ENCODE measurements at places on chromosomes 3 and 15. TPM values are rescaled to one million over a fixed set of nuclear protein-coding genes. Genes with fewer than 3 reads are reported as not detected.

- no peak for DNase-seq
- peaks cover 29% of the 10 kb centered on the region for H3K27me3 ChIP-seq
- peaks cover 29% of the 10 kb centered on the region for H3K4me1 ChIP-seq
- H3K36me3 ChIP-seq, result no peaks in the 10 kb centered on the region
- H3K27ac ChIP-seq, result peak overlapping the region; percentile 36
- peak overlapping the region; percentile 19 for H3K4me3 ChIP-seq
Measured at GRCh38 chr3:169148448-169149348, 514.8 kb downstream of the MECOM start.

DNA sequence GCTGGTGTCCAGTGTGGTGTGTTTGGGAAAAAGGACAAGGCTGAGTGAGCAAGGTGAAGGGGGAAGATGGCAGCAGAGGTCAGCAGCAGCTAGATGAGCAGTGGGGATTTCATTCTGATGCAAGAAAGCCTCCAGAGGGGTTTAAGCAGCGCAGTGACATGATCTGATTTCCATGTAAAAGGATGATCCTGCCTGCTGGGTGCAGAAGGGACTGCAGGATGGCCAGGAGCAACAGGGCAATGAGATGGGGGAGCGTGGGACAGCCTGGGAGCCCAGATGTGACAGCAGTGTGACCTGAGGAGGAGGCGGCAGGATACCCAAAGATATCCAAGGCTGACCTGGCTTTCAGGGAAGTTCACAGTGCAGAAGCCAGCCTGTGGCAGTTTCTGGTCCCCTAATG lies 6.1 kb downstream of the WNT7A start:
- H3K4me1 ChIP-seq, result no peaks in the 10 kb centered on the region
- DNase-seq, result no peak
- no peak overlapping the region for H3K4me3 ChIP-seq
- H3K27me3 ChIP-seq, result peaks cover 92% of the 10 kb centered on the region
- no peaks in the 10 kb centered on the region for H3K36me3 ChIP-seq

GRCh38 chr15:91342097-91342496 lies 242.0 kb downstream of the SV2B start:
- H3K36me3 ChIP-seq, result no peaks in the 10 kb centered on the region
- no peak for DNase-seq
- no peak overlapping the region for H3K27ac ChIP-seq
- no peak overlapping the region for H3K4me3 ChIP-seq
- no peaks in the 10 kb centered on the region for H3K27me3 ChIP-seq

DNA sequence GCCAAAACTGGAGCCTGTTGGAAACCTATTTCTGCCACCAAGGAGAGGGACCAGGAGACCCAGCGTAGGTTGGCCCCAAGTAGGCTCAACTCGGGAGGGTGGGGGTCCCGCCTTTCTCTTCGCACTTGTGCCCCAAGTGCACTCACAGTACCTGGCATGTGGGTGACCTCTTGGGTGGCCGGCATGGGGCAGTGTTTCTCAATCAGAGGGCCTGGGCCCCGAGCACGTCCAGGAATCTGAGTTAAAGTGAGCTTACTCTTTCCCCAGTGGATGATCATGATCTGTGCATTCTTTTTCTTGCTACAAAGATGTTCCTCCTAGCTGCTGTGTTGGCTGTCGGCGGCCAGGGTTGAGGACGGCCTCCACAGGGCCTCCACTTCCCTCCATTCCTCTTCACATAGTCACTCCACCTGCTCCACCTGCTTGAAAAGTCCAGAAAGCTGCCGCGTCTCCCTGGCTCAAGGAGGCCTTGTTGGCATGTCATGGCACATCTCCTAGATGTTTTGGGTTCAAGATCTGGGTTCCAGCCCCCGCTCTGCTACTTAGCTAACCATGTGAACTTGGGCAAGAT lies 66.5 kb upstream of the SEC61A1 start:
- H3K27ac ChIP-seq, result no peak overlapping the region
- H3K4me1 ChIP-seq, result no peaks in the 10 kb centered on the region
- DNase-seq, result no peak

GRCh38 chr3:59818033-59818918 lies 768.5 kb upstream of the CFAP20DC start:
- H3K36me3 ChIP-seq, result no peaks in the 10 kb centered on the region
- no peak overlapping the region for H3K27ac ChIP-seq
- H3K4me1 ChIP-seq, result no peaks in the 10 kb centered on the region
- no peak overlapping the region for H3K4me3 ChIP-seq
- H3K27me3 ChIP-seq, result no peaks in the 10 kb centered on the region
- DNase-seq, result peak; percentile 92

GRCh38 chr3:169578381-169579024 lies 85.0 kb downstream of the MECOM start:
- H3K4me1 ChIP-seq, result peaks cover 25% of the 10 kb centered on the region
- DNase-seq, result no peak
- H3K36me3 ChIP-seq, result no peaks in the 10 kb centered on the region
- no peaks in the 10 kb centered on the region for H3K27me3 ChIP-seq
- peak overlapping the region; percentile 0 for H3K27ac ChIP-seq

DNA sequence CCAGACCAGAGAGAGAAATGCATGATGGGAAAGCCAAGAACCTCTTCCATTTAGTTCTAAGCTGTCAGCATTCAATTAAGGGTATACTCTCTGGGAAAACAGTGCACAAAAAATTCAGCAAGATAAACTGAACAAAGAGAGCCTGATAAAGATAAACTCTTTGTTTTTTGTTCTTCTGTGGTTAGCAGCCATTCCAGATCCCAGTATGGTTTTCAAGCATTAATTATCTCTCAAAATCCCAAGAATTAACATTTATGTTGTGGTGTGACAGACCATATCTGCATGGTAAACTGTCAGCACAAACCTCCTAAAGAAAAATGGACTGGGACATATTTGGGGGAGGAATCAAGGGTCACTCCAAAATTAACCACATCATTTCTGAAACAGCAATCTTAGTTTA lies 124.0 kb upstream of the LRRN1 start:
- no peak overlapping the region for H3K4me3 ChIP-seq
- peaks cover 31% of the 10 kb centered on the region for H3K27me3 ChIP-seq
- H3K27ac ChIP-seq, result no peak overlapping the region
- H3K36me3 ChIP-seq, result no peaks in the 10 kb centered on the region
- no peaks in the 10 kb centered on the region for H3K4me1 ChIP-seq

DNA sequence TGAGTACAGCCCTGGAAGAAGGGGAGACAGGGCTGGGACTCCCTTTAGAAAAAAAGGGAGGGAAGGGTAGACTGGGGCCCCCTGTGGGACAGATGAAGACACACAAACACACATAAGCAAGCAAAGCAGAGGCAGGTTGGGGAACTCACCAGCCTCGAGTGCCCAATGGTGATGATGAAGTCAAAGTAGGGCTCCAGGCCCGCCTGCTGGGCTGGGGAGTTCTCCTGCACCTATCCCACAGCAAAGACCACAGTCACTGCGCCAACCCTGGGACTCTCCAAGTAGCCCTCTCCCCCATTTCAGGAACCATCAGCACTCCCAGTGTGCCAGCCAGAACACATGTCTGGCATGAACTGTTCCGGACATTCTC lies 4.1 kb downstream of the GORASP1 start:
- no peak overlapping the region for H3K27ac ChIP-seq
- H3K27me3 ChIP-seq, result no peaks in the 10 kb centered on the region
- peaks cover 5% of the 10 kb centered on the region for H3K4me1 ChIP-seq
- DNase-seq, result no peak
- H3K36me3 ChIP-seq, result peaks cover 16% of the 10 kb centered on the region

- H3K36me3 ChIP-seq, result no peaks in the 10 kb centered on the region
- H3K27ac ChIP-seq, result no peak overlapping the region
- DNase-seq, result peak; percentile 53
- no peaks in the 10 kb centered on the region for H3K27me3 ChIP-seq
- no peaks in the 10 kb centered on the region for H3K4me1 ChIP-seq
Measured at GRCh38 chr3:148319161-148319915, 378.4 kb upstream of the AGTR1 start.

- H3K4me3 ChIP-seq, result no peak overlapping the region
- DNase-seq, result no peak
- H3K27me3 ChIP-seq, result no peaks in the 10 kb centered on the region
- H3K36me3 ChIP-seq, result no peaks in the 10 kb centered on the region
- peaks cover 2% of the 10 kb centered on the region for H3K4me1 ChIP-seq
- H3K27ac ChIP-seq, result no peak overlapping the region
Measured at GRCh38 chr3:50509715-50510114, 6.3 kb upstream of the CACNA2D2 start.

NLGN1 gene
- 10.9 TPM for total RNA-seq

GOLGA8R gene
- 5.9 TPM for total RNA-seq
